ENCODE measurements at places on chromosomes 7 and 10.

DNA sequence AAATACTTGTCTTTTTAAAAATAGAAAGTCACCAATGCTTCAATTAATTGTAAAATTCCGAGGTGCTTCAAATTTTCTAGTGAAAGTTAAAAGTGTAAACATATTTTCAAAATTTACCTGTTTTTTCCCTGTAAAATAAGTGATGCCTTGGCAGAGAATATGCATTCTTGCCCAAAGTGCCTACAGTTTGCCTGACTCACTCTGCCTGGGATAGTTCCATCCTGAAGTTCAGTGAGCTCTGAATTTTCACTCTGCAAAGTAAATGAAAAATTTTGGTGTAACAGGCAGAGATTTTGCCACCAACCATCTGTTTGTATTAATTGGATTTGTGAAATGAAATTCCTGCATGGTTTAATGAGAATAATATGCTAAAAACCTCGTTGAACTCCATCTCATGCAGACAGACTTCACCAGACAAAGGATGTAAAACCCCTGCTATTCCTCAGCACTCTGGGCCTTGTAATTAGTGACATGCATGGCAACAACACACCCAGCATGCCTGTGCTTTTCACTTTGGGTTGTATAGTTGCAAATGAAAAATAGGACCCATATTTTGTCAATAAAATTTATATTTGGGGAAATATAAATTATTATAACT lies 117.4 kb upstream of the GNAI1 start:
- DNase-seq, result no peak

GRCh38 chr10:15695852-15696251 lies 23.9 kb downstream of the ITGA8 start:
- no peak for DNase-seq

DNA sequence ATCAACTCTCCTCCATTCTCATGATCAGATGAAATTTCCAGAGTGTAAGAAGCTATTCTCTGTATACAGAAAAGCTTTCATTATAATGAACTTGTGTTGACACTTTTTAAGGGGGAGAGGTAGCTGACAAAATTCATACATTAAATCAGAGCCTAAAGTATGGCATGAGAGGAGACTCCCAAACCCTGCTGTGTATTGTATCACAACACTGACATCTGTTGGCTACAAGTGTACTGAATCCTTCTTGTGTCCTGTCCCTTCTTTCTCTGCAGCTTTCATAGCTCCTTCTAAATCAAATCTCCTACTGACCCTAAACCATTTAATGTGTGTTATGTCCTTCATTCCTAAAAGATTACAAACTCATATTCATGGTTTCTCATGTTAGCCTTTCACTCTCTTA lies 70.9 kb downstream of the GCC1 start:
- DNase-seq, result no peak

- no peak for DNase-seq
Measured at GRCh38 chr10:117126034-117126433, 12.0 kb downstream of the VAX1 start.

- DNase-seq, result no peak
Measured at GRCh38 chr7:143362131-143363015, at the start of gene FAM131B. Gene FAM131B (minus strand): TSS chr7:143362713. CDS start chr7:143362603, 110 bp downstream.

GRCh38 chr7:129438839-129439651 lies 4.8 kb downstream of the STRIP2 start:
- peak; percentile 71 for DNase-seq

DNA sequence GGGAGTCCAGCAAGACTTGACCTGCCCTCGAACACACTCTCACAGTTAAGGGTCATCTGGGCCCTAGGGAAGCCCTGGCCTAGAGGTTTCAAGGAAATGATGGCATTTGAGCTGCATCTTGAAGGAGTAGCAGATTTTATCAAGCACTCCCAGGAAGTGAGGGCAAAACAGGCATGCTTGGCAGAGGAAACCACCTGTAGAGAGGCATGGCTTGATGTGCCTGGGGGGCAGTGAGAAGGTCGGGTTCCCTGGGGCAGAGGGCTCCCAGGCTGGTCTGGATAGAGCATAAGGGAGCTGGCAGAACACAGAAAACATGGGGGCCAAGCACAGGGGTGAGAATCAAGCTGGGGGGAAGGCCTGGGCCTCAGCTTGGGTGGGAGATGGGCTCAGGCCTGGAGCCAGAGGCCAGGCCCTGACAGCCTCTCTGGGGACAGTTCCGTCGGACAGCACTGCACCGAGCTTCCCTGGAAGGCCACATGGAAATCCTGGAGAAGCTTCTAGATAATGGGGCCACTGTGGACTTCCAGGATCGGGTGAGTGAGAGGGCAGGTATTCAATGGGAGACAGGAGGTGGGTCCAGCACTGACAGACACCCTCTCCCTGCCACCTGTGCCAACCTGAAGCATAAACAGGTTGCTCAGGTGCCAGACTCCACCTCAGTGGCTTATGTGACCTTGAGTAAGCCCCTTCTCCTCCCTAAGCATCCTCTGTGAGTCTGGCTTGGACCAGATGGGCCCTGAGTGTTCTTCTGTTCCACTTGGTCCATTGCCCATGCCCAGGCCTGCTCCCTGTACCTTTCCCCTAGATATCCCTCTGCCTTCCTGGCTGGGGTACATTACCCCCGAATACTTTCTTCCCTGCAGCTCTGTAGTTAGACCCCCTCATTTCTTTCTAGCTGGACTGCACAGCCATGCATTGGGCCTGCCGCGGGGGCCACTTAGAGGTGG lies 3.5 kb upstream of the HOGA1 start:
- no peak for DNase-seq

GRCh38 chr10:10869592-10869991 lies 148.1 kb upstream of the CELF2 start:
- DNase-seq, result no peak

DNA sequence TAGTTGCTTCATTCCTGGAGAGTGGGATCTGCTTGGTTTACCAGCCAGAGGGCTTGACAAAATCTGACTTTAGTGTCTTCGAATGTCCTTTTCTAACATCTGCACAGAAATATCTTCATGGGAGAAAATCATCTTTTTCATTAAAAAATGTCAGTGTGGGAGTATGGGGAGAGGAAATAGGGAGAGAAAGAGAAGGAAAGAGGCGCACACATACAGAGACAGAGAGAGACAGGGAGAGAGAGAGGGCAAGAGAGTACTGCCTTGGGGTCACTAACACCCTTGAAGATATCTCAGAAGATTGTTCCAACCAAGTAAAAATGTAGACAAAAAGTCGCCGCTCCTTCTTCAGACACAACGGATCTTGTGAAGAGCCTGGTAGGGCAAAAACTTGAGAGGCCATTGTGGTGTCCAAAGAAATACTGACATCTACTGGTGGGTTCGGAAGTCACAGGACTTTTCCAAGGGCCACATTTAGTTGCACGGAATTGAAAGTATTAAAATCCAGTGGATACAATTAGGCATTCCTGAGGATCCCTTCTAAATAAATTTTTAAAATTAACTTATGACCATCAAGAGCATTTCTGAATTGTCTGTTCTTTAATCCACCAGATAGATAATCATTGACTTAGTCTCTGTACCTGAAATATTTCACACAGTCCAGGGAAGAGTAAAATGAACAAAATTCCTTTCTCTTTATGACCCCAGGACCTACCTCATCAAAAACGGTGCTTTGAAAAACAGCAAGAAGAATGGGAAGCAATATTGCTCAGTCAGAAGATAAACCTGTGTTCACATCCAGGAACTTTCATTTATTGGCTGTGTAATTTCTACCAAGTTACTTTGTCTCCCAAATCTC lies 29.7 kb downstream of the VIM start:
- DNase-seq, result peak; percentile 15

- no peak for DNase-seq
Measured at GRCh38 chr10:20289070-20289828, 473.0 kb downstream of the PLXDC2 start.

GRCh38 chr10:32050177-32050576 lies 6.0 kb downstream of the KIF5B start:
- no peak for DNase-seq

DNA sequence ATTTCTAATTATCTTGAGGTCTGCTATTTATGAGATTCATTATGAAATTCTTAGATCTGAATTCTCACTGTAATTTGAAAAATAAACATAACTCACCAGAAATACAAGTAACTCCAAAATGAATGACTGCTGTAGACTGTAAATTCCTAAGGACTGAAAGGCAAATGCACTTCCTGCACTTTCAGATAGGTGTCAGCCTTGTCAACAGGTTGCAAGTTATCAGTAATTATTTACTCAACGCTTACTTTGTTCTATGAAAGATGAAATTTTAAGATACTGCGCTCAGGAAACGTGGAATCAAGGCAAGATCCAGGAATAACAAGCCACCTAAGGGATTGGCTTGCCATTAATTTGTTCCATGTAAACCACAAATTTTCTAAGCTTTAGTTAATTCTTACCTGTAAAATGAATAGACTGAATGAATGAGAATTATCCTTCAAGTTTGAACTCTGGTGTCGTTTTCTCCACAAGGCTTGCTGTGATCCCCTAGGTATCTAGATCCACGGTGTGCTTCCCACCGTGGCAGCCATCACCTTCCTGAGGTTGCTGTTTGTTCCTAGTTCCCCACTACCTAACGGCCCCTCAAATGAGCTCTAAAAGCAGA lies 12.6 kb downstream of the DHX32 start:
- DNase-seq, result no peak

GRCh38 chr10:58087896-58088295 lies 179.8 kb downstream of the IPMK start:
- DNase-seq, result no peak

GRCh38 chr7:98027342-98028033 lies 37.5 kb upstream of the OCM2 start:
- no peak for DNase-seq

- no peak for DNase-seq
Measured at GRCh38 chr7:24052572-24053260, 231.3 kb upstream of the NPY start.

DNA sequence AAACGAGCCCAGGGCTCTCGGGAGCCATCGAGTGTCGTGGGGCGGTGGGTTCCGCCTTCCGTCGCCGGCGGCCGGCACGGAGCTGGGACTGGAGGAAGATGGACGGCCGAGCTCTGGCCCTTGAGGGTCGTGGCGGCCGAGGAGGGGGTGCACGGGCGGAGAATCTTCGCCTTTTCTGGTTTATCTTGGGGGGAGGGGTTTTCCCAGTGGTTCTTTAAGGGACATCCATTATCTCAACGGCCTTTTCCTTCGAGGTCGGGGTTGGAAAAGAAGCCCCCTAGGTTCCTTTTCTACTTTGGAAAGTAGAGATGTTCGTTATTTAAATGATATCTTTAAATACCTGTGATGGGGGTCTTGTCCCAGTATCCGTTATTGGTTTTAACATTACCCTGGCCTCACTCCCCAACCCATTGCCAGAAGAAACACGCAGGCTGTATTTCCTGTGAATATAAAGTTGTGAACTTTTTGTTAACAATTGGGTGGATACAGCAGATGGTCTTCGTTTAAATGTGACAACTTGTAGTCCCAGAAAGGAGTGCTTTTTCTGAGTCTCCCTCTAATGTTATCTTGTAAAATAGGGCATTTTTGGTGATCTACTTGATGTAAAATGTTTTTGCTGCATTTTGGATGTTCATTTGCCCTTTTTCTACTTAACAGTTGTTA lies 765 bp downstream of the CCAR1 start:
- no peak for DNase-seq

- DNase-seq, result peak; percentile 27
Measured at GRCh38 chr10:62082729-62083411, 181.4 kb downstream of the ARID5B start.

DNA sequence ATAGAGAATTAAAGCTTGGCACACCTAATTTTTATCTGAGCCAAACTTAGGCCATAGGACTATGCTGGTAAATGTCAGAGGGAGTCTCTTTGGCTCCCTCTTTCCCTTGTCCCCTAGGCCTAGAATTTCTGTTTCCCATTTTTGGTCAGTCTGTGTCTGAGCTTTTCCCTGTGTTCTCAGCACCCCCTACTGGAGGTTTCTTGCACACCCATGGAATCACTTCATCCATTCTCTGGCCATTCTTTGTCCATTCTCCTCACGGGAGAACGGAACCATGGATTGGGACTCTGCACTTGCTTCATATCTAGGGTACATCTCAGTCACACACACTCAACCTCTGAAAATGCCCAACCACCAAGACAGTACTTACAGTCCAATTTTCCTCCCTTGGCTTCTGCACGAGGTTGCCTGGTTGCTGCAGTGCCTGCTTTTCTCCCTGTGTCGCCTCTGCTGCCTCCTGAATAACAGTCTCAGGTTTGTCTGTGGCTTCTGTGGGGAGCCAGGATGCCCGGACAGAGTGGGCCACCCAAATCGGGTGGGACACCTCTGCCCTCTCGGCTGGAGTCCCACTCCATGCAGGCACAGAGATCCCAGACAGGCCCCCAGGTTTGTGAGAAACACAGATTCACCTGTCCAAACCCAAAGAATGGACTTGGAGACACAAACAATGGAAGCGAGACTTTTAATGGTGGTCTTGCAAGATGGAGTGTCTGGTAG lies 35.1 kb upstream of the DNAH11 start:
- DNase-seq, result peak; percentile 32

DNA sequence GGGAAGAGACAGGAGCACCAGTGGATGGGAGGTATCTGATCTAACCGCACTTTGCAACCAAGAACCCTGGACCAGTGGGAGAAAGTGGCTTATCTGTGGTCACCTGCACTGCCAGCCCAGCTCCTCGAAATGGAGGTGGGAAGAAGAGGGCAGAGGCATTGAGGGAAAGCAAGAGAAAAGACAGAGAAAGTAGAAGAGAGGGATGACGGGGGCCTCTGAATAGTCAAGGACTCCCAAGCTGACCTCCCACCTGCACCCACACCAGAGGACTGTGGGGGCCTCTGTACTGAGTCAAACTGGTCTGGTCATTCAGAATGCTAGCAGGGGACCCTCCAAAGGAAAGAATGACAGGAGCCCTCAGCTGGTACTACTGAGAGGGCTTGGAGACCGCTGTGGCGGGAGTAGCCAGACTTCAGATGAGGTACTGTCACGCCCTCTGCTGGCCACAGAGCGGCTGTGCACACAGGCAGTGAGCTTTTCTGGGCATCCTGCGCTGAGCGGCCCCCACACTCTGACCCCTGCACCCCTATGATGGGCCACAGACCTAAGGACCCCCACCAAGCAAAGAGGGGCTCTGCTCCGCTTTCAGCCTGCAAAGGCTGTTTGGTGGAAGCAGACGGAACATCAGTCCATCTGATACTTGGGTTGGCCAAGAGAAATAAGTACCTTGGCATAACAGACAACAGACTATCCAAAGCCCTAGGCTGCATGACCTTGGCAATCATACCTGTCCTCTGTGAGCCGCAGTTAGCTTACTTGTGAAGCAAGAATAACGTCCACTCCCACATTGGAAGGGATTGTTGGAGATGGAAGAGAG lies 112.9 kb downstream of the COL13A1 start:
- DNase-seq, result peak; percentile 16

GRCh38 chr10:81136261-81136660 lies 598.6 kb downstream of the SH2D4B start:
- DNase-seq, result no peak

DNA sequence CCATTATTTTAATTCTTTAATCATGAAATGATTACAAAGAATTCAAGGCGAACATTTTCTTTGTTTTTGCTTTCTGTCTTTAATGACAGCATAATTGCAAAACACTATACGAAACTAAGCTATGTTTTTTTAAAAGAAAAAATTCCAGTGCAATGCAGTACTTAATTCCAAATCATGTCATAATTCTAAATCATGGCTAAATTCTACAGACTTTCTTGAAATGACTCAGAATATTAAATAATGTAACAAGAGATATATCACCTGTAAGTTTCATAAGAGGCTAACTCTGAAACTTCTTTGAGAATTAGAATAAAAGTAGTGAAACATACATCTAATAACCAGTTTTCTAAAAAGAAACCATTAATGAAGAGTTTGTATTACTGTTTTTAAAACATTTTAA lies 671.6 kb downstream of the PARD3 start:
- DNase-seq, result no peak

Data from stimulated activated CD4-positive, alpha-beta T cell treated with anti-CD3 and anti-CD28 coated beads, Interleukin-12 subunit alpha, Interleukin-12 subunit beta, amount 100 ng/mL, for 48 hours (primary cell).